CD4-positive, alpha-beta T cell treated with Interleukin-6 for 4 hours (primary cell): ENCODE measurements at places on chromosomes 3 and 15.
A peak's percentile ranks its signal among the peaks of the same experiment; 100 is the strongest.

DNA sequence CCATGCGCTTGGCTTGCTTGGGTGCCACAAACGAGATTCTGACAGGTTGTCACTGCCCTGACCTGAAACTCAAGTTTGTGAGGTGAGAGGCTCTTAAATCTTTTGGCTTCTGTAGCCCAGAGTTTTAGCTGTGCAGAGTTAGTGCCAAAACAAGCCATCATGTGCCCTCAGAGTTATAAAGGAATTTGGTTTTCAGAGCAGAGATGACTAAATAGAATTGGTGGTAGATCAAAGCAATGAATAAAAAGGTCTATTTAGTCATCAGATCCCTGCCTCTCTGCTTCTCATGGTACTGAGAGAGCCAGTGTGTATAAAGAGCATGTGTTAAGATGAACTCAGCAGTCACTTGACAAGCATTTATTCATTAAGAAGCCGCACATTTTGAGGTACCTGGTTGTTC is 207.5 kb upstream of the DPH6 start:
- no peak for DNase-seq

DNA sequence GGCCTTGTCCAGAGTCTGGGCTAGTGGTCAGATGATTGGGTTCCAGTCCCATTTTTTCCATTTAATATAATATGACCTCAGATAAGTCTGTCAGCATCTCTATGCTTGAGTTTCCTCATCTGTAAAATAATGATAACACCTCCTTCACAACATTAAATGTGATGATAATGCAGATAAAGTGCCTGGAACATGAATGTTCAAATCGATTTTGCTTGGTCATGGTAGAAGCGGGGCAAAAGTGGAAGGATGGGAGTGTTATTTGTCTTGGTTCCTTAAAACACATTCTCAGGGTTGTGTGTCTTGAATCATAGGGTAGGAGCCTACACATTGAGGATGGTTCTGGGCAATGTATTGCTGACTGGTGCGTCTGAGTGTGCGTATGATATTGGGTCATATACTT is 16.9 kb downstream of the ARIH2 start:
- DNase-seq, result no peak

DNA sequence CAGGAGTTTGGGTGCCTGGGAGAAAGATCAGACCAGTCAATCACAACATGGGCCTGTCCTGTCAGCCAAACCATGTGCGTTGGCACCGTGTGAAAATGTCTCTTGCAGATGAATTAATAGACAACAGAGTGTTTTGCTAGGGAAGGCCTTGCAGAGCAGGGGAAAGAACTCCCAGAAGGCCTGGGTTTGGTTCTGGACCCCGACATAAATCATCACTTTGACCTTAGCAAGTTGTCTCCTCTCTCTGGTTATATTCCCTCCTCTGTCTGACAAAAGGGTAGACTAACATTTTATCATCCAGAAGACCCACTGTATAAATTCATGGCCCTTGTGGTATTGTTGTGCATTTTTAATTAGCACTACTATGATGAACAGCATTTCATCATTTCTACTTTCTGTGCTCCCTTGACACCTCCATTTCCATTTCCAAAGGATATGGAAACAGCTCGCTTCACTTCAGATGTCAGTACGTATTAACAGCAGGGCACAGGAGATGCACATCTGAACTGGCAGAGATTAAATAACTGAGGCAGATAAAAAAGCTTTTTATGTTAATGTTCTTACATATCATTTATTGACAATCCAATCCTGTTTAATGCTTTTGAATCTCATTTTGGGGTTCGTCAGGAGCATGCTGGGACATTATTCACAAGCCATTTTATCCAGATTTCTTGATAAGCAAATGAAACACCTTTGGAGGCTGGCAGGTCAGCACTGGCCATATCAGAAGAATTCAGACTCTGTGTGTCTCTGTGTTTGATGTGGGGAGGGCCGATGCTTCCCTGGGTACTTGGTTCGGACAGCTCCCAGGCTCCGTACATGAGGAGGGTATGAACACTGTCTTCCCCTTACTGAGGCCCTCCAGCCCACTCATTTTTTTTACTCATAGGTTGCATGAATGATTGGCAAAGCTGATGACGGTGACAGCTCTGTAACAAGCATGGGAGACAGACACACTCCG is 28.2 kb upstream of the IL12A start:
- DNase-seq, result no peak

GRCh38 chr15:25776071-25776746 is 86.9 kb downstream of the ATP10A start:
- DNase-seq, result no peak

- no peak for DNase-seq
Observed at GRCh38 chr3:20658491-20658890, 472.5 kb upstream of the SGO1 start.

GRCh38 chr3:159763602-159764489 is 224.8 kb upstream of the IL12A start:
- no peak for DNase-seq

DNA sequence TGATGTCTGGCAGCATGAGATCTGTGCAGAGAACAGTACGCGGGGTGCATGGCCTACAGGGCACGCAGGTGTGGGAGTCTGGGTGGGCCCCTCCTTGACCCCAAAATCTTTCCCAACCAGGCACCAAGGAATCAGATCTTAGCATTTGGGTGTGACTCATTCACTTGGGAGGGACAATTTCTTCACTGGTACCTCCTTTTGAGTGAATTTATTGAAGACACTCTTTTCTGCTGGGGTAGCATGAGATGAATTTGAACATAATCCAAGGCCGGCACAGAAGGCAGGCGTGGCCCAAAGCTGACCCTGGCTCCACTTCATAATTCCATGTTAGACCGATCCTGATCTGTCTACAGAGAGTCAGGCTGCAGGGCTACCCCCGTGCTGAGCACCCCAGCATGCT is 30.6 kb upstream of the CDV3 start:
- no peak for DNase-seq

DNA sequence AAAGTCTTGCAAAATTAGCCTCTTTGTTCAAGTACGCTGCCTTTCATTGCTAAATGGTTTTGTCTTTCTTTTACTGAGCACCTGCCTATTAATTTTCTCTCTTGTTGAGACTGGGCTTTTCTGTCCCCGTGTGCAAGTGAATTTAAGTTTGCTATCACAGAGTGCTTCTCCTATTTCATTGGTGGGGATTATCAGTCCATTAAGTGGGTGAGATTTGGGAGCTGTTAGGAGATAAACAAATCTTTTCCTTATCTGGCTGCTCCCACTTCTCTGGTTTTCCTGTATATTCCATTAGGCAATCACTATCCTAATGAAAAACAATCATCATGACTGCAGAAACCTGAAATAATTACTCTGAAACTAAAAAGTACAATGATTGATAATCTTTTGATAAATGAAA is 254.2 kb downstream of the NR1D2 start:
- no peak for DNase-seq

GRCh38 chr3:135752851-135753250 is 212.7 kb upstream of the PPP2R3A start:
- DNase-seq, result no peak

- no peak for DNase-seq
Observed at GRCh38 chr3:143526011-143526545, 322.2 kb downstream of the SLC9A9 start.

DNA sequence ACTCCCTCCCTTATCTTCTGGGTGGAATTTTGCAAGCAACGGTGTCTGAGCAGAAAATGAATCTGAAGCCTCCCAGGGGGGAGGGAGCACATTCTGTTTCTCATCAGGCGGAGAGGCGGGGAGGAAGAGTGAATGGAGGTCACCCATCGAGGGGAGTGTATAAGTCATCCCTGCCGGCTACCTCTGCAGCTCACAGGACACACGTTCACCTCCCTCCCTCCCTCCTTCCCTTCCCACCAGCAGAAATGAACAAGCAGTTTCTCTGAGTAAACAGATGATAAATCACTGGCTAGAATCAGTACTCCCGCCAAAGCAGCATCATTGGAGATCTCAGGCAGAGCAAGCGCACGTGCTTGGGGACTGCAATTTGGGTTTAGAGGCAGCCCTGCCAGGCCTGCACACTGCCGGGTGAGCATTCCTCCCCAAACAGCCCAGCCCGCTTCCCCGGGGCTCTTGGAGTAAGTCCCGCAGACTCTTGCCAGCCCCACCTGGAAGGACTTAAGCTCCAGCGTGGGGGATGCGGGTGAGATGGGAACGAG is 38.3 kb downstream of the CPN2 start:
- DNase-seq, result no peak

GRCh38 chr15:32688151-32688639 is 29.6 kb upstream of the GREM1 start:
- DNase-seq, result no peak

DNA sequence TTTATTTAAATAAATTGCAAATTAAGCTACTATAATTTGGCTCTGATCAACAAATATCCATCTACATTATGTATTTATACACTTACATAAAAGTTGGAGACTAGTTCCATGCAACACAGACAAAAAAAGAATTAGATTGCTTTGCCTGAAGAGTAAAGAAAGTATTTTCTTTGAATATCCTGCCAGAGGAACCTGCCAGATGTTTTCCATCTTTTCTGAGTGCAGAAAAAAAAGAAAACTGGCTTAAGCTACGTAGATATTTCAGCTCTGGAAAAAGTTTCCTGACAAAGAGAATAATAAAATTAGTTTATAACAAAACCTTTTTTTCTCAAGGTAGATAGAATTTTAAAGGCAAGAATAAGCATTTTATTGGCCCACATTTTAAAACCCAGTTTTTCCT is 607.5 kb upstream of the NAALADL2 start:
- no peak for DNase-seq

DNA sequence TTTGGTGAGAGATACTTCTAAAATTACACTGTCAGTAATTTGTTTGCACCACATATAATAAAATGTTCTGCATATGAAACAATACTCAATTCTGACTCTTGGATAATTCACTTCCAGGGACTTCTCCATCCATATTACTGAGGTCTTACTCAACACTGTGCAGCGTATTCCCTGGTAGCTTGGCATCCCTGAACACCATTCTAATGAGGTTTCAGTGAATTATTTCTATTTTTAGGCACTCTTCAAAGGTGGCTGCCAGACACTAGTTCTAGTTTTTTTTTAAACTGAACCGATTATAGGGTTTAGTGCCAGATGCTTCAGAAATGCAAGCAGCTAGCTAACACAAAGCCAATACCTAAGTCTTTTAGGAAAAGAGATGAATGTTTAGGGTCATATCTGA is 283.3 kb downstream of the FEZF2 start:
- no peak for DNase-seq

DNA sequence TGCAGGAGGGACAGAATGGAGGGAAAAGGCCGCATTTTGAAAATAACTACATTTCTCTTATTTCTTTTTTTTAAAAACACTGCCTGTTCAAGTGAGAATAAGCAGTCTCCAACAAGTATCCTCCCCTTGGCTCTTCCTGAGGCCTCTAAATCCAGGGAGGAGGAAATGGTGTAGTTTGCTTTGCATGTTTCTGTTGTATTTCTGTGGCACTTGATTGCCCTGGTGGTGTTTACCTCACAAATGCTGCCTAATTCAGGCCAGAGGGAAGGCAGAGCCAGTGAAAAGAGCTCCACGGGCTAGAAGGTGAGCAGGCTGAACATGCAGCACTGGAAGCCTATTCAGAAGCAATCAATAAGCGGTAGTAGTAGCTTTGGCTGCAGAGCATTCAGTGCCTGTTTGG is 149.3 kb upstream of the ATP11B start:
- no peak for DNase-seq

- DNase-seq, result peak; percentile 19
Observed at GRCh38 chr3:122661633-122662032, 19.0 kb upstream of the PARP14 start.

DNA sequence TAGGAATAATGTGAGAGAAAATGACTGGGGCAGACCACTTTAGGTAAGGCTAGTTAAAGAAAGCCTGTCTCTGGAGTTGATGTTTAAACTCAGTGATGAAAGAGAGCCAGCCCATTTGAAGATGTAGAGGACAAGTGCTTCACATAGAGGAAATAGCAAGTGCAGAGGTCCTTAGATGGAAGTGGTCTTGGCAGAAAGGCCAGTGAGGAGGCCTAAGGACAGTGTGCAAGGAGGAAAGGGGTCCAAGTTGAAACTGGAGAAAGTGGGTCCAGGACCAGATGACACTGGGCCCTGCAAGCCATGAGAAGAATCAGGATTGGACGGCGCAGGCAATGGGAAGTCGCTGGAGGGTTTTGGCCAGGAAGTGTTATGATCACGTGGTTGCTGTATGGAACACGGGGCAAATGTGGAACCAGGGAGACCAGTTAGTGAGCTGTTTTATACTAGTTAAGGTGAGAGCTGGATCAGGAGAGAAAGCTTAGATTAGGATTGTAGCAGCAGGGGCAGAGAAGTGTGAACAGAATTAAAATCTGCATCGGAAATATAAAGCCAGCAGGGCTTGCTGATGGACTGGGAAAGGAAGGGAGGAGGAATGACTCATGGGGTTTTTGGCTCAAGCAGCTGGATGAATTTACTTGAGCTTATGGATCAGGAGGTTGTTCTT is 48.0 kb upstream of the SCAANT1 start:
- no peak for DNase-seq

DNA sequence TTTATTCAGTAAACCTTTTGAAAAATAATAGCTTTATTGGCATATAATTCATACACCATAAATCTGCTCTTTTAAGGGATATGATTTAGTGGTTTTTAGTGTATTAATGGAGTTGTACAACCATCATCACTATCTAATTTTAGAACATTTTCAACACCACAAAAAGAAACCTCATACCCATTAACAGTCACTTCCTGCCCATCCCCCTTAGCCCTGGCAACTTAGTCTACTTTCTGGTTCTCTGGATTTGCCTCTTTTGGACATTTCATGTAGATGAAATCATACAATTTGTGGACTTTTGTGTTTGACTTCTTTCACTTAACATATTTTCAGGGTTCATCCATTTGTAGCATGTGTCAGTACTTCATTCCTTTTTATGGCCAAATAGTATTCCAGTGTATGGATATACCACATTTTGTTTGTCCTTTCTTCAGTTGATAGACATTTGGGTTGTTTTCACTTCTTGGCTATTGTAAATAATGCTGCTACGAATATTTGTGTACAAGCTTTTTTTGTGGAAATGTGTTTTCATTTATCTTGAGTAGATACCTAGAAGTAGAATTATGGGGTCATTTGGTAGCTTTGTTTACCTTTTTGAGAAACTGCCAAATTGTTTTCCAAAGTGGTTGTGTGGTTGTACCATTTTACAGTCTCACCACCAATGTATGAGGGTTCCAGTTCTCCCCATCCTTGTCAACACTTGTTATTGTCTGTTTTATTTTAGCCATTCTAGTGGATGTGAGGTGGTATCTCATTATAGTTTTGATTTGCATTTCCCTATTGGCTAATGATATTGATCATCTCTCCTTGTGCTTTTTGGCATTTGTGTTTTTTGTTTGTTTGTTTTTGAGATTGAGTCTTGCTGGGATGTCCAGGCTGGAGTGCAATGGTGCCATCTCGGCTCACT is 45.8 kb downstream of the SMAD3 start:
- DNase-seq, result peak; percentile 51
